ENCODE measurements at places on chromosomes 12 and 14.

GRCh38 chr12:89593873-89594272 is 68.0 kb upstream of the POC1B start:
- no peak for DNase-seq

DNA sequence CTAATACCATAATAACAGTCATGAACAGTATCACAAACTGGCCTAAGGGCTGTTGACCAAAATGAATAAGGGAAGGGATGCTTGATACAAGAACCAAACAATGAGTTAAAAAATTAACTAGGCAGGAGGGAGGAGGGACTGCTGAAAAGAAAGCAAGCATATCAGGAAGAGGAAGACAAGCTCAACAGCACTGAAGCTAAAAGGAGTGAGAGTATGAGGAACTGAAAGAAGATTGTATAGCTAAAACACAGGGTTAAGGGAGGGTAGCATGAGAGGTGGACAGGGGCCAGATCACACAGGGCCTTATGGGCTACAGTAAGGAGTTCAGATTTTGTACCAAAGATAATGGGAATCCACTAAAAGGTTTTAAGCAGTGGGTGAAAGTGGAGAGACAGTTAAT is 34.1 kb downstream of the ITGA7 start:
- no peak for DNase-seq

DNA sequence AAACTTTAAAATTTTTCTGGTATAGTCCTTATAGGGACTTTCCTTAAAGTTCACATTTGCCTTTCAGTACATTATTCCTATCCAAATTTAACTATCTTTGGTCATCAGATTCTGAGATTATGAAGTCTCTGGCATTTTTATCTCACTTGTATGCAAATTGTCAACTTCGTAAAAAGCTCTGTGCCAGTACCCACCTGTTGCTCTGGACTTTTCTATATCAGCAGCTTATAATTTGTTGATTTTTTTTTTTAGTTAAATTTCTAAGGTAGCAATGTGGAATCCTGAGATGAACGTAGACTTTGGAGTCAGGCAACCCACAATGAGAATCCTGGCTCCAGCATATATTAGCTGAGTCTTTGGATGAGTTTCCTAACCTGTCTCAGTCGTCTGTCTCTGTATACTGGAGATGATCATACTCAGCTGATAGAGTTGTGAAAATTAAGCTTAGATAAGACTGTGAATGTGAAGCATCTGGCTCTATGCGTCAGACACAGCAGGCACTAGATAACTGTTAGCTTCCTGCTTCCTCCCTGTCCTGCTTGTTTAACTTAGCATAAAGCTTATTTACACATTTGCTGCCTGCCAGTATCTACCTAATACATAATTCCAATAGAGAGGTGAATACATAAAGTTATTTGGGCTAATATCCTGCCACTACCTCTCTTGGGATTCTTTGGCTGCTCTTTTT is 59.8 kb downstream of the MARK3 start:
- no peak for DNase-seq

- no peak for DNase-seq
Observed at GRCh38 chr12:31991815-31992214, 32.6 kb downstream of the RESF1 start.

DNA sequence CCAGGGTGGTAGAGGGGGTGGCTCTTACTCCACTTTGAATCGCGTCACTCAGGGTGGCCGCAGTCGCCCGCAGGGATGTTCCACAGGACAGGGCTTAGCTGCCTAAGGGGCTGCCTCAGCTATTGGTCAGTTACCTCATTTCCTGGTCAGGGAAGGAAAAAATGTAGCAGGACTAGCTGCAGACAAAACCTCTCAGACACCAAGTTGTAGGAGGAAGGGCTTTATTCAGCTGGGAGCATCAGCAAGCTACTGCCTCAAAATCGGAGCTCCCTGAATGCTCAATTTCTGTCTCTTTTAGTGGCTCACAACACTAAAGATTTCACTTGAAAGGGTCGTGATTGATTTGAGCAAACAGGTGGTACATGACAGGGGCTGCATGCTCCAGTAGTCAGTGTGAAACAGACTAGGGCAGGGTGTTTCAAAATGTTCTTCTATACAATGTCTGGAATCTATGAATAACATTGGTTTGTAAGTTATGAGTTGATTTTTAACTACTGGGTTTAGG is 6.4 kb upstream of the CLEC6A start:
- DNase-seq: no peak

DNA sequence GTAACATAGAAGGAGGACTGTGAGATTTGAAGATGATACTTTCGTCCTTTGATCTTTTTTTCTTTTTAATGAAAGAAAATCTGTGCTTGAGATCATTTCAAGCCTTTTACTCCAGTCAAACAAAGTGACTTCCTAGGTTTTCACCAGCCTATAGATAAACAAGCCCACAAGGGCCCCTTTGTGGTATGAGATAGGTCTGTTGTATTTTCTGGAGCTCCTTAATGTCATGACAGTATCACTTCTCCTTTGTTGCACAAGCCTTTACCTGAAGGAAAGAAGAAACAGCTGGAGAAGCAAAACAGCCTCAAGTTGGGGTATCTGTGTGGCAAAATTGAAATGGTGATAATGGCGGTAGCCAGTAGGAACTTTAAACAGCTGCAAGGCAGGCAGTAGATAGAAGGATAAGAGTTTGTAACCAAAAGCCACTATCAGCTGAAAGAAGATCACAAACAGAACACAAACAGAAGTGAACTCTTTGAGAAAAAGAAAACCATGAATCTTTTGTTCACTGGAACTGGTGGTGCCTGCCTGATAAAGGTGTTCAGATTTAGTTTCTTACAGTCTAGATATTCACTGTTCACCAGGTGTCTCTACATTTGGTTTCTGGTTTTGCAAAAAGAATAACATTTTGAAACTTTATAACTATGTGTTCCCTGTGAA is 96.8 kb downstream of the LGR5 start:
- no peak for DNase-seq

DNA sequence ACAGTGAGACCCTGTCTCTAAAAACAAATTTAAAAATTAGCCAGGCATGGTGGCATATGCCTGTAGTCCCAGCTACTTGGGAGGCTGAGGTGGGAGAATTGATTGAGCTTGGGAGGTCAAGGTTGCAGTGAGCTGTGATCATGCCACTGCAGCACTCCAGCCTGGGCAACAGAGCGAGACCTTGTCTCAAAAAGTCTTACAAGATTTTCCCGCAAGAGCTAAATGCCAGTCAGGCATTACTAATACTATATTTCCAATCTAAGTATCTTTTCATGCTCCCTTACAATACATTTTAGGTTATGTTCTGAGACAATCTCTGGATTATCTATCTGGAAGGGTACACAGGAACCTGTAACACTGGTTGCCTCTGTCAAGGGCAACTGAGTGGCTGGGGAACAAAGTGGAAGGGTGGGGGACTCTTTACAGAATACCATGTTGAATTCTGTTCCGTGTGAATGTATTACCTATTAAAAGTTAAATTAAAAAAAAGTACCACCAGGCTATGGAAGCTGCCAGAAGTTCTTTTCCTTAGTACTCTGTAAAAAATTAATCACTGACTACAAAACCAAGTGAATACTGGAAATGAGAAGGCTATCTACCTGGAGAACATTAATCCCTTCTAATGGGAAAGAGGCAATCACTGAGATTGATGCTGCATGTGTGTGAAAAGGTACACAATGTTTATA is 56.7 kb downstream of the BTBD7 start:
- DNase-seq: no peak
